ENCODE measurements at places on chromosomes 12 and 14.
A peak's percentile ranks its signal among the peaks of the same experiment; 100 is the strongest.

DNA sequence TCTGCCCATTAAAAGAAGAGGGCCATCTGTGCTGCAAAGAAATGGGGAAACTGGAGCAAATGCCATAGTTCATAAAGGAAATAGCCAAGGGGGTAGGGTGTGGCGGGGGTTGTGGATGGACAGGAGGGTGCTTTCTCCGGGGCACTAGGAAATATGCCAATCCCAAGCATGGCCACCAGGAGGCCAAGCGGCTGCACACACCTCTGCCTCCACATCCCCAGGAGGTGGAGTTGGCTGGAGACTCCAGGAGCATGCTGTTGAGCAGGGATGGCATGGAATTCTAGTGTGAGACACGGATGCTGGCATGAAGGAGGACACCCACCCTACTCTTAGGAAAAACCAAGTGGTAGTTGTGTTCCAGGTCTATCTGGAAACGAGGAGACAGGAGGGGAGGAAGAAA is 25.2 kb downstream of the NID2 start:
- DNase-seq, result peak; percentile 26

DNA sequence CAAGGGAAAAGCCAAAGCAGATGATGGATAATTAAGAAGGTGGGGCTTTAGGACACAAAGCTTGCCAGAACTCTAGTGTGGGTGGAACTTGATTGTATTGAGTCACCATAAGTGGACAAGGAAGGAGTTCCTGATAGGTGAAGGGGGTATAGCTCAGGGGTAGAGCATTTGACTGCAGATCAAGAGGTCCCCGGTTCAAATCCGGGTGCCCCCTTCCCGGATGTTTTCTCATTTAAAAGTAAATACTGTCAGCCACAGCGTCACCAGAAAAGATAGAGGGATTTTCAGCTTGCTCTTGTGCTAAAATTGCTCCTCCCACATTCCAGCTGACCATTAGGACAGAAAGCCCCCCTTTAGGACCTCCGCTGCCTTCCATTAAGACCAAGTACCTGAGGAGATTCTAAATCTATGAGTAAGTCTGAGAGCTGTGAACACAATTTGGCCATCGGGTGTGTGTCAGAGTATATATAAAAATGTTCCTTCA is 36.6 kb downstream of the DCAF4 start:
- DNase-seq, result peak; percentile 15

- no peak for DNase-seq
Observed at GRCh38 chr12:5518584-5519365, 86.9 kb downstream of the NTF3 start.

DNA sequence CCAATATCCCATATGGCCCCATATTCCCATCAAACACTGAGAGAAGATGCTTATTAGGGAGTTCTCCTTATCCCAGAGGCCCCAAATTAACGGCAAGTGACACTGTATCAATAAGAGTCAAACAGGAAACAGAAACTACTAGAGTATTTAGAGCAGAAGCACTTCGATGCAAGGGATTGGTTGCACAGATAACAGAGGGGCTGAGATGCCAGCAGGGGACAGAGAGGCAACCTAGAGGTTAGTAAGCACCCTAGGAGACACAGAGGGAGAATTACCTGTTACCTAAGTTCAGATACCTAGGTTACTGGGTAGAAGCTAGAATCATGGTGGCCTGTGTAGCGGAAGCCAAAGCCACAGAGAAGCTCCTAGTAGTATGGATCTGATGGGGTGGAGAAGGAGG is 2.9 kb downstream of the HEBP1 start:
- DNase-seq, result no peak

DNA sequence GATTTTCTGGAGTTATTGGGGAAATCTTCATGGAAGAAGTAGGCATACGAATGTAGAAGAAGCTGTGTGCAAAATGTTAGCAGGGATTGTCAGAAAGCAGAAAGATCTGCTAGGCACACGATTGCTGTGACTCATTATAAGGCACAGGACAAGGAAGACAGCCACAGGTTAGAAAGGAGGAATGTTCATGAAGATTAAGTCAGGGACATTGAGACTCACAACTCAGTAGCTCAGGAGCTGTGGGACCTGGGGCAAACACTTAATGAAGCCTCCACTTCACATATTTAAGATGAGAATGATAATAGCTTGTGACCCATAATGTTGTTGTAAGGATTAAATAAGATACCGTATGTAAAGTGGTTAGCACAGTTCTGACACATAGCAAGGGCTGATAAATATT is 26.6 kb upstream of the RTRAF start:
- DNase-seq, result no peak

DNA sequence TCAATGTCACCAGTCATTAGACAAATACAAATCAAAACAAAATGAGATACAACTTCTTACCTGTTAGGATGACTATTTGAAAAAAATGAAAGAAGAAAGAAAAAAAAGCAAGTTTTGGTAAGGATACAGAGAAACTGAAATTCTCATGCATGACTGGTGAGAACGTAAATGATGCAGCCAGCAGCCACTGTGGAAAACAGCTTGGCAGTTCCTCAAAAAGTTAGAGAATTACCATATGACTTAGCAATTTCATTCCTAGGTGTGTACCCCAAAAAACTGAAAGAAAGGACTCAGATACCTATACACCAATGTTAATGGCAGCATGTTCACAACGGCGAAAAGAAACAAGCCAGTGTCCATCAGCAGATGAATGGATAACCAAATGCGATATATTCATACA is 26.6 kb downstream of the NINJ2 start:
- no peak for DNase-seq

- DNase-seq, result no peak
Observed at GRCh38 chr12:12586879-12587675, 24.4 kb upstream of the DUSP16 start.

- no peak for DNase-seq
Observed at GRCh38 chr12:41564816-41565215, 376.7 kb downstream of the PDZRN4 start.

- DNase-seq, result no peak
Observed at GRCh38 chr14:86404989-86405649, 875.2 kb downstream of the FLRT2 start.

- no peak for DNase-seq
Observed at GRCh38 chr12:1587927-1588574, 6.3 kb downstream of the FBXL14 start.

DNA sequence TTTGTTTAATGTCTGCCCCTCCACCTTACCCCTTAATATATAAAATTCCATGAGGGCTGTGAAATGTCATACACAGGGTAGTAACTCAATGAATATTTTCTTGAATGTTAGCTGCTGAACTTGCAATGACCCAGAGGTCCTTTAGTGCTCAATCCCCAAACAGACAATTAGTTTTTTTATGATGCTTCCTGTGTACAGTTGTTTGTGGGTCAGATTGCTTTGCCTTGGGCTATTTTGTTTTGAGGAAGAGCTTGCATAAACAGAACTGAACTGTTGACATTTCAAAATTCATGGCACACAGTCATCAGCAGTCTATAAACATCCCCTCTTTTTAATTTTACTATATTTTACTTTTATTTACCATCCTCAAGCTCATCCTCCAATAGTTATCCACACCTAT is 820.5 kb upstream of the SEL1L start:
- DNase-seq, result no peak

DNA sequence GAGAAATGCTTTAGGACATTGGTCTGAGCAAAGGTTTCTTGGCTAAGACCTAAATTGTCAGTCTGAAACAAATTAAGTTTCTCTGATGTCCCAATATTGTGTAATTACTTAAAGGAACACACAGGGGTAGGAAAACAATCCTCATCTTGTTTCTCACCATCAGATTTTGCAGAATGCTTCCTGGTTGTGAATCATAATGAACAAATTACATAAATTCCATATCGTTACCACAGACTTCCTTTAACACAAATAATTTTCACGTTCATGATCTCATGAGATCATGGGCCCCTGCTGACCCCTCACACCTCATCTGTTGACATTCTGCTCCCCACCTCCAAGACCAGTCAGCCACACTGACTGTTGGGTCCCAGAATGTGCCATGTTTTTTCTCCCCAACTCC is 194.1 kb downstream of the MON2 start:
- DNase-seq, result no peak

DNA sequence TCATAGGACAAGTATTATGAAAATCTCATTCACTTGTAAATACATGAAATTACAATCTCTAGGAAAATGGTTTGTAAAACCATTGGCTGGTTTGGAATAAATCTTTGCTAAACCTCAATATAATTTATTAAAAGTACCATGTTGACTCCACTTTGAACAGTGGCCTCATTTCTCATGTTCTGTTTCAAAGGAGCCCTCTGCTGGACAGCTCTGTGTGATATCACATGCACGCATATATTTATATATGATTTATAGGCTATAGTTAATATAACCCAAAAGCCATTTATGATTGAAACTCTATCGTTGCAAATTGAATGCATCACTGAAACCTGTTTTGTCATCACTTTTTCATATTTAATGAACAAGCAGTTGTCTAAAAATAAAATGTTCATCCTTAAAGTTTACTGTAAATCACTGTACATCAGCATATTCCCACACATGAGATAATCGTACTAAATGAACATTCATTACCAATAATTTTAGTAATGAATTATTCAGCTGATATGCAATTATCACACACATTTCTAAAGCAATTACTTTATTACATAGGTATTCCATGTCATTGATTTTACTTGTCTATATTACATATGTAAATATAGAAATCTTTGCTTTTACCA is 493.8 kb downstream of the NPAS3 start:
- DNase-seq, result peak; percentile 17

GRCh38 chr14:34363733-34364134 is 98.3 kb downstream of the SPTSSA start:
- DNase-seq, result no peak

GRCh38 chr14:72801836-72802587 is 91.9 kb downstream of the DPF3 start:
- DNase-seq, result no peak

- DNase-seq, result no peak
Observed at GRCh38 chr12:12443431-12443878, 86.6 kb downstream of the BORCS5 start.

DNA sequence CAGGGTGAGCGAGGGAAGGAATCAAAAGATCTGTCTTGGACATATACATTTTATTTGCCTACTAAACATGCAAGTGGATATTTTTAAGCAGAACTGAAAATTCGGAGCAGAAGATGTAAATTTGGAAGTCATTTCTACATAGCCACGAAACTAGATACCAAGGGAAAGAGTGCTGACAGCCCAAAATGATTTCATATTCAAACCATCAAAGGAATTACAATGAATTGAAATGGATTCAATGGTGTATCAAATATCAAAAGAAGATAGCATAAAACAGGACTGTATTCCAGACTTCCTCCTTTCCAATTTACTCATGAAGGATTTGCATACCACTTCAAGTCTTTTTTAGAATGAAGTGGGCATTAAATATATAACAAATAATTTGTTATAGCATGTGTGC is 313.5 kb upstream of the KITLG start:
- no peak for DNase-seq

GRCh38 chr12:12823811-12824210 is 10.7 kb downstream of the DDX47 start:
- no peak for DNase-seq

DNA sequence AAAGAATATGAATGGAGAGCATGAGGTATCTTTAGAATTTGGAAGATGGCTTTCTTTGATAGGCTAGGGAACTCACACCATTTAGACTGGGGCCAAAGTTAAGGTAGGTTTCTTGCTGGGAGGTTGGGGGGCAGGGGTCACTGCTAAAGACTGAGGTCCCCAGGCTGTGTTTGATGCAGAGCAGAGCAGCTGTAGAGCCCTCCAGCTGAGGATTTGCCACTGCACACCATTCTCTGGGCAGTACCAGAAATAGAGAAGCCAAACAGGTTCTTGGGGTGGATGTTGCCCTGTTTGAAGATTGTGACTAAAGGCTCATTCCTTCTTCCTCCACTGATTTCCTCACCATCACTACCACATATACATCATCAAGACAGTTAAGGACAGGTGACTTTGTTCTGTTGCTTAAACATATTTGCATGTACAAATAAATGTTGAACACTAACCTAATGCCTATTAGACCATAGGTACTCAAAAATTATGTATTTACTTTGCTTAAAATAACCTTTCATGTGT is 7.9 kb downstream of the NTF3 start:
- DNase-seq, result no peak

- no peak for DNase-seq
Observed at GRCh38 chr14:23570806-23571483, 3.4 kb upstream of the AP1G2 start.

DNA sequence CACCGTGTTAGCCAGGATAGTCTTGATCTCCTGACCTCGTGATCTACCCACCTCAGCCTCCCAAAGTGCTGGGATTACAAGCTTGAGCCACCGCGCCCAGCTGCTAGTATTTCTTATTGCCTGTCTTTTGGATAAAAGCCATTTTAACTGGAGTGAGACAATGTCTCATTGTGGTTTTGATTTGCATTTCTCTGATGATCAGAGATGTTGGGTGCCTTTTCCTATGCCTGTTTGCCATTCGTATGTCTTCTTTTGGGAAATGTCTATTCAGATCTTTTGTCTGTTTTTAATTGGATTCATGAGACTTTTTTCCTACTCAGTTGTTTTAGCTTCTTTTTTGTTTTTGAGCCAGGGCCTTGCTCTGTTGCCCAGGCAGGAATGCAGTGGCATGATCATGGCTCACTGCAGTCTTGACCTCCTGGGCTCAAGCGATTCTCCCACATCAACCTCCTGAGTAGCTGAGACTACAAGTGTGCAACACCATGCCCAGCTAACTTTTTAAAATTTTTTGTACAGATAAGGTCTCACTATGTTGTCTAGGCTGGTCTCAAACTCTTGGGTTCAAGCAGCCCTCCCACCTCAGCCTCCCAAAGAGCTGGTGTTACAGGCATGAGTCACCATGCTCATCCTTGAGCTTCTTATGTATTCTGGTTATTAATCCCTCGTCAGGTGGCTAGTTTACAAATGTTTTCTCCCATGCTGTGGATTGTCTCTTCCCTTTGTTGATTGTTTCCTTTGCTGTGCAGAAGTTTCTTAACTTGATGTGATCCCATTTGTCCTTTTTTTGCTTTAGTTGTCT is 65.9 kb downstream of the ACACB start:
- DNase-seq, result no peak

GRCh38 chr14:101363880-101364391 is 197.4 kb upstream of the DIO3 start:
- no peak for DNase-seq

- DNase-seq, result peak; percentile 95
Observed at GRCh38 chr12:94305130-94305957, 154.3 kb downstream of the CEP83 start.

DNA sequence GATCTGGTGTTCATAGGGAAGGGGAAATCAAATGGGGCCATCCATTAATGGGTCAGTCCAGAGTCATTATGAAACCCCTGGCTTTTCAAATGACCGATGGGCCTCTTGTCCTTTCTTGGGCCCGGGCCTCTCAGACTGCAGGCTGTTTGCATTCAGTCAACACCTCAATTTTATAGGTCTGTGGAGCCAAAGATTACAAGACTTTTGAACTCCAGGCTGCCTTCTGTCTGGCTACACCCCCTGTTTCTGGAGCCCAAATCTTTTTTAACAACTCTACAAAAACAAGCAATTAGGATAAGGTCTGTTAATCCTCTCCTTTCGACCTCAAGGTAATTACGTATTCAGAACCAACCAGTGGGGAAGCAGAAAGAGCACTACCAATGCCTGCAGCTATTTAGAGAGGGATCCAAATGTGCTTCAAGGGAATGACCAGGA is 35.6 kb downstream of the DUSP6 start:
- no peak for DNase-seq
